ENCODE measurements at places on chromosomes 1 and 21.

DNA sequence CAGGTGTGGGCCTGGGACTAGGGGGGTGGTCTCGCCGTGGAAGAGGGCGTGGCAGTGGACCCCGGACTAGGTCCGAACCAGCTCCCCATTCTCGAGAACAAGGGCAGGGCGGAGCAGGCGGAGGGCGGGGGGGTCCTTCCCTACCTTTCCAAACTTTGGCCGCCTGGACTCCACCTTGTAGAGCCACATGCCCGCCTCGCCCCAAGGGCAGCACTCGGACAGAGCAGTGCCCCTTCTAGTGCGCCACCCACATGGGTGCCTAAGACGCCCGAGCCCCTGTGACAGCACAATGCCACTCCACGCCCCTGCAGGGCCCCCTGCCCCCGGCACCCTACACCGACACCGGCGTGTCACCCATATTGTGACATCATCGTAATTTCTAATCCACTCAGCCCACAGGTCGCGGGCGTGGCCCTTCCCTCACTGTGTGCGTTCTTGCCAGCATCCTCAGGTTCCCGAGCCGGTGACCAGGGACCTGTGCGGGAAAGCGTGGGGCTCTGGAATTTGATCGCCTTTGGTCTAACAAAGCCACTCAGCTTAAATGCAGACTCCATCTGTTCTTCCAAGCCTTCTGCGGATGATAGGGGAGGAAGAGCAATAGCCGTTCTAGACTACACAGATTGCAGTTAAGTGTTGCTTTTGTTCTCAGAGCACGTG lies 553 bp upstream of the STMN1 start:
- peak; percentile 6 for DNase-seq

GRCh38 chr21:29217818-29218291 lies 80.9 kb upstream of the BACH1 start:
- DNase-seq: no peak

DNA sequence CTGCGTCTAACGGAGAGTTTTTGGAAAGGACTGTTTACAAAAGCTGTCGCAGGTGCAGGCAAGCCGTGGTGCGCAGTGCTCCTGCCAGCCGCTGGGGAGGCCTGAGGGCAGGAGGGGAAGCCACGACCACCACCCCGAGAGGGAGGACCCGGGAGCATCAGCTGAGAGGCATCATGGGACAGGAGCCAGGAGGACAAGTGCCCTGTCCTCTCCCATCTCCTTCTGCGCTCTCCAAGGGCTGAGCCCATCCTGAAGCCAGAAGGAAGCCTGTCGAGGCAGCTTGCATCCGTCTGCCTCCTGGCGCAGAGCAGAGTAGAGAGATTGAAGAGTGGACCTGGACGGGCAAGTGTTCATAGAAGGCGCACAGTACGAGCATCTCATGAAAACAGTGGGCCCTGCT lies 310.9 kb downstream of the KIF26B start:
- no peak for DNase-seq

- no peak for DNase-seq
Observed at GRCh38 chr1:17130138-17130635, 10.9 kb upstream of the PADI2 start.

GRCh38 chr1:30511991-30512913 lies 211.1 kb downstream of the MATN1 start:
- DNase-seq: no peak
